NCI-H1092 (cell line): ENCODE measurements at places on chromosomes 11 and 22.

- no peak for DNase-seq
Observed at GRCh38 chr11:80937842-80938241, 1497.0 kb upstream of the TENM4 start.

DNA sequence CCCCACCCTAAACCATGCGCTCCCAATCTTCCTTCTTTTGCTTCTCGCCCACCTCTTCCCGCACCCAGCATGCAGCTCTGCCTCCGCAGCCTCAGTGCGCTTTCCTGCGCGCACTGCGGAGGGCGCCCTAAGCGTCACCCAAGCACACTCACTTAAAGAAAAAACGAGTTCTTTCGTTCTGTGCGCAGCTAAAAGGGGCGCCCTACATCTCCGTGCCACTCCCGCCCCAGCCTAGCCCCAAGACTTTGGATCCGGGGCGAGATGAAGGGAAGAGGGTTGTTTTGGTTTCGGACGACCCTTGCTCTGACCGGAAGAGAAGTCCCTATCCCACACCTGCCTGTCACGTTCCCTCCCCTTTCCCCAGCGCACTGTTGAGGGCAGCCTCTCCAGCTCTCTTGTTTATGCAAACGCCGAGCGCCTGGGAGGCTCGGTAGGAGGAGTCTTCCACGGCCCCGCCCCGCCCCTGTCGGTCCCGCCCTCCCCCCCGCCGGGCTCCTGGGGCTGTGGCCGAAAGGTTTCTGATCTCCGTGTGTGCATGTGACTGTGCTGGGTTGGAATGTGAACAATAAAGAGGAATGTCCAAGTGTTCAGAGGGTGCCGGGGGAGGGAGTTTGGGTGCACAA lies 5.3 kb downstream of the VSIG2 start:
- peak; percentile 28 for DNase-seq

DNA sequence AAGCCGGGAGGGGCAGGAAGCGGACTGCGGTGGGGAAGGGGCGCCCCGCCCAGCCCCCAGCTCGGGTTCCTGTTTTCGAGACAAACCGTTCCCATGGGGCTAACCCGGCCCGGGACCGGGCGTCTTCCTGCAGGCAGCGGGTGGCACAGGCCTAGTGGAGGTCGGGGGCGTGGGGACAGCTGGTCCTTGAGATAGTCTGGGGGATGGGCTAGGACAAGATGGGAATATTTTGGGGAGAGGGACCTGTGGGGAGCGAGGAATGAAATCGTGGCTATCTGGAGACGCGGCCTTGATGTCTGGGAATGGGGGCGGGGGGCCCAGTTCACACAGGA lies 1.2 kb upstream of the RASGRP2 start:
- DNase-seq, result no peak

- DNase-seq, result no peak
Observed at GRCh38 chr11:69446108-69446507, 35.4 kb upstream of the LINC01488 start.

GRCh38 chr11:115164774-115165173 lies 339.4 kb downstream of the CADM1 start:
- DNase-seq, result no peak

DNA sequence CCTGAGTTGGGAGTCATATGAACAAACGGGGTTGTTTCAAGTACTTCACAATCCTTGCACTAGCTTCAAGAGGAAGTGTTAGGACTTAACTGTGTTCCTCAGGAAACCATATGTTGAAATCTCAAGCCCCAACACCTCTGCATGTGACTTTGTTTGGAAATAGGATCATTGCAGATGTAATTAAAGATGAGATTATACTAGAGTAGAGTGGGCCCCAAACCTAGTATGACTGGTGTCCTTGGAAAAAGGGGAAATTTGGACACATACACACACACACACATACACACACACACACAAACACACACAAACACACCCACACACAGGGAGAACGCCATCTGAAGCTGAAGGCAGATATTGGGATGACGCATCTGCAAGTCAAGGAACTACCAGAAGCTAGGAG lies 6.4 kb upstream of the CEP295 start:
- DNase-seq, result no peak

DNA sequence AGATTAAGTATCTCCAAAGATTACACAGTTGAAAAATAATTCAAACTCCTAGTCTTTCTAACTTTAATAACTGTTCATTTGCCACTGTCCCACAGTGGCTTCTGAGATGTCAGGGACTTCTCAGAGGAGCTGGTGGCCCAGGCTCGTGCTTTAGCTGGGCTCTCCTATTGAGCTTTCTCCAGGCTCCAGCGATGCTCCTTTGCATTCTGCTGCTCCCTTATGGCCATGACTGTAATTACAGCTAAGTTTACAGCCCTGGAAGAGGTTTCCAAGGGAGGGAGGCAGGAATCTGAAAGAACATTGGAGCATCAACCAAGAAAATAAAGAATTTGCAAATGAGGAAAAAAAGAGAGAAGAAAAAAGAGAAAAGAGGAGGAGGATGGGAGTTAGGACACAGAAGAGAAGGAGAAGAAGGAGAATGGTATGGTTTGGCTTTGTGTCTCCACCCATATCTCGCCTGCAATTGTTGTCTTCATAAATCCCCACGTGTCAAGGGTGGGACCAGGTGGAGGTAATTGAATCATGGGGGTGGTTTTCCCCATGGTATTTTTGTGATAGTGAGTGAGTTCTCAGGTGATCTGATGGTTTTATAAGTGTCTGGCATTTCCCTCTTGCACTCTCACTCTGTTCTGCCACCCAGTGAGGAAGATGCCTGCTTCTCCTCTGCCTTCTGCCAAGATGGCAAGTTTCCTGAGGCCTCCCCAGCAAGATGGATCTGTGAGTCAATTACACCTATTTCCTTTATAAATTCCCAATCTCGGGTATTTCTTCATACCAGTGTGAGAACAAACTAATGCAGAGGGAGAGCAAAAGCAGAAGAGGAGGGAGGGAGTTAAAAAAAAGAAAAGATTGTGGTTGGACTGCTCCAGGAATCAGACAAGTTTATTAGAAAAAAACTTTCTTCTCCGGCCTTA lies 857.0 kb downstream of the KCNA4 start:
- DNase-seq, result peak; percentile 7

GRCh38 chr11:37449146-37449545 lies 851.1 kb upstream of the RAG2 start:
- no peak for DNase-seq

DNA sequence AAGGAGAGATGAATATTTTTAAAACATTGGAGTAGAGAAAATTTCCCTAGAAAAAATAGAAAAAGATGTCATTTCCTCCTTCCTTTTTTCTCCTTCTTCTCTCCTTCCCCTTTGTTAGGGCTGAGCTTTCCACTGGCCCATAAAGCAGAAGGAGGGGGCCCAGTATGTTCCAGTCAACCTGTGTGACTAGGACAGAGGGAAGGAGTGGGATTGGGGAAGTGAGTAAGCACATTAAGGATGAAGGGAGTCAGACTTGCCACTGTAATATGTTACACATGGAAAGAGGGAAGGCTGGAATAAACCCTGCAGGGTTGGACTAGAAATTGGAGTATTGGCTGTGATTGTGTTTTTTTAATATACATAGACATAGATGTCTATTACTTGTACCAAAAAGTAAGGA lies 20.1 kb upstream of the SPINDOC start:
- no peak for DNase-seq

- DNase-seq, result no peak
Observed at GRCh38 chr11:98099371-98099770, 921.4 kb upstream of the CNTN5 start.

GRCh38 chr11:35800970-35801953 lies 138.7 kb downstream of the TRIM44 start:
- no peak for DNase-seq

- no peak for DNase-seq
Observed at GRCh38 chr11:76321820-76322524, 59.0 kb downstream of the THAP12 start.

GRCh38 chr11:8709777-8710176 lies 27.2 kb downstream of the RPL27A start:
- DNase-seq, result no peak

GRCh38 chr11:8717544-8717875 lies 34.9 kb downstream of the RPL27A start:
- DNase-seq, result no peak

DNA sequence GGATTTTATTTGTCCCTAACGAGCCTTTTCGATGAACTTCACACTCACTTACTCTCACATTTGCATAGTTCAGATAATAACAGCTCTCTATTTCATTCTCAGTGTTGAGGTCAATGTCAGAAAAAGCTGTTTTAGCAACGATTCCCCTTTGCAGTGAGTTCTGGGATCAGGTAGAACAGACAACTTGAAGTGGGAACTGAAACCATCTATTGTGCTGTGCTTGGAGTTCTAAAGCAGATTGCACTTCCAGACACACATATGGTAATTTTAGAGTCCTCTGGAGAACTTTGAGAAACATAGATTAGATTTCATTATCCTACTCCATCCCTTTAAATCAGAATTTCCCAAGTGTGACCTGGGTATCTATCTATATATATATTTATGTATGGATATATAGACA lies 124.6 kb upstream of the BLID start:
- no peak for DNase-seq

DNA sequence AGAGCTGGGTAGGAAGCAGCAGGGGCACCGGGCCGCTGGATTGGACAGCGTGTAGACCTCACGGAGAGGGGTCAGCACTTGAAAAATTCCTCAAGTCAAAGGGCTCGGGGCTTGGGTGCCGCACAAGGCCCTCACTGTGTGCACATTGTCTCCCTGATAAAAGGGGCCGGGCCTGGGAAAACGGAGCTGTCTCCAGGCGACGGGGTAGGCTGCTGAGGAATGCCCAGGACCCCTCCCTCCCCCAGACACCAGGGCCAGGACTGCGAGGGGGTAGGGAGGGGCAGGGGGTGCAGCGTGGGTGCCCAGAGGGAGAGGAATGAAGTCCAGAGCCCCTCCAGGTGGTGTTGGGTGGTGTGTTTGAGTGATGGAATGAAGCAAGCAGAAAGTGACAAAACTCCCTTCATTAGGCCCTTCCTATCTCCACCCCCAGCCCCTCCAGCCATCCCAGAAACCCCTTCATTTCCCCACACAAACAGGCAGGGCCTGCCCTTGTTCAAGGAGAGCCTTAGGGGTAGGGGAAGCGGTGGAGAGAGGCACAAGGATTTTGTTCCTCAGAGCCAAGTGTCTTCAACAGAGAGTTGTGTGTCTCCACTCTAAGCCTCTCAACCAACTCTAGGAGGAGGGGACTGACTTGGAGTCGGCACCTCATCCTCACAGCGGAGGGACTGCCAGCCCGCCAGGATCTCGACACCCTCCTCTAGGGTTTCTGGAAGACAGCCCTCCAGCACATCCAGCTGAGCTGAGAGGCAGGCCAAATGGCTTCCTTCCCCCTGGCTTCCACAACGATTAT lies 63.9 kb downstream of the SYN3 start:
- no peak for DNase-seq

GRCh38 chr11:72443016-72443415 lies 8.7 kb upstream of the CLPB start:
- no peak for DNase-seq

DNA sequence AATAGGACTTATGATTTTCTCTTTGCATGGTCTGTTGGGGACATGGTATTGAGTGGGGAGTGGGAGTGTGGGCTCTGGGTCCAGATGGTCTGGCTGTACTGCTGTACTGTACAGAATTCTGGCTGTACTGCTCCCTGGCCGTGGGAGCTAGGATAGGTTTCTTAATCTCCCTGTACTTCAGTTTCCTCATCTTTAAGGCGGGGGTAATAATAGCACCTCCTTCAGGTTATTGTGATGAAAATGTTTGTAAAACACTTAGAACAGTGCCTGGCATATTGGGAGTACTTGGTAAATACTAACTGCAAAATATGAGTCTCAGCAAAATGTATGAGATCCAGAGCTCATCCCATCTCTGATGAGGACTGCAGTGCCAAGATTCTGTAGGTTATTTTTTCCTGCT lies 198.6 kb downstream of the KIF18A start:
- no peak for DNase-seq

DNA sequence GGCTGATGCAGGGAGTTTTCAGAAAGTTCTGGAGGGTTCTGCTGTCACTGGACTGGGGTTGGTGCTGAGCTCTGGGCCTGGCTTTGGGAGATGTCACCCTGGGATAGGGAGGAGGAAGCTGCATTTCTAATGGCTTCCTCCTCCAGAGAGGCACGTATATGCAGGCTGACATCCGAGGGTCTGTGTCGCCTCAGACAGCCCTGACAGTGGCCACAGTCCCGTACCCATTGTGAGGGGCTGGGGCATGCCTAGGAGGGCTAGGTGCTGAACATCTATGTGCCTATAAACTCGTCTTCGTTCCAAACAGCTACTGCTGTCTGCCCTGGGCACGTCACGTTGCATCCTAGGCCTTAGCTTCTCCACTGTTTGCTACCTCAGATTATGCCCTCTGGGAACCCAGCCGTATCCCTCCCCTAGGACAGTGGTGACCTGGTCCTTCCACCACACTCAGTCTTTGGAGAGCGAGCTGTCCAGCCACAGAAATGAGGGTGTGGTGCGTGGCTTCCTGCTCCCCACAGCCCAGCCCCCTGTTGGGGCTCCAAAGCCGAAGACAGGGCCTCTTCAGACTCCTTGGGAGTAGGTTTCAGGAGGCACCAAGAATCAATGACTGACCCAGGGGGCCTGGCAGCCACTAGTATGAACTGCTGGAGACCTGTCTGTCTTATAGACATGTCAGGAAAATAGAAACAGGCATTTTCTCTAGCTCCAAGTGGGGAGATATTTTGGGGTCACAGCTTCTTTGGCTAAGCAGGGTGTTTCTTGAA lies 26.4 kb downstream of the ADAMTS15 start:
- DNase-seq, result no peak

DNA sequence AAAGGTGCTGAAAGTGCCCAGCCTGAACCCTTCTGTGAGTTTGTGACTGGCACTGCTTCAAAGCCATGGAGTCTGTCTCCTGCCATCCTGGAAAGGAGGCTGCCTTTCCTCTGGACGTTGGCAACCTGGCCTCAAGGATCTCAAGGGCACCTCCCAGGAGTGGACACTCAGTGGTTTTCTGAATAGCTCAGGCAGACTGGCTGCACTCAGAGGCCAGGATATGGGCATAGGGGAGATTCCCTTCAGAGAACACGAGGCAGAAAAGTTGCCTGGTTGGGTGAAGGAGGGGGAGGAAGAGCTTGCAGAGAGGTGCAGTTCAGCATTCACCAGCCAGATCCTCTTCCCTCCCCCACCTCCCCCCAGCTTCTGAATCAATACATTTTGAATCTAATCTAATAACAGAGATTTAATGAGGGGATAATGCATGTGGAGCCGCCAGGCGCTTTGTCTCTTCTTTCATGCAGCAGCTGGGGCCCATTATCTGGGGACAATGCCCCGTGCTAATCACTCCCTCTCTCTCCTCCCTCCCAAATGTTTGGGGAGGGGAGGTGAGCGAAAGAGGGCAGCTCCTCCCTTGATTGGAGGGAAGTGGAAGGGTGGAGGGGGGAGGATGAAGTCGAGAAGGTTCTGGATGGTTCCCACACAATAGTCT lies 17.7 kb downstream of the HTR3A start:
- DNase-seq, result peak; percentile 86

DNA sequence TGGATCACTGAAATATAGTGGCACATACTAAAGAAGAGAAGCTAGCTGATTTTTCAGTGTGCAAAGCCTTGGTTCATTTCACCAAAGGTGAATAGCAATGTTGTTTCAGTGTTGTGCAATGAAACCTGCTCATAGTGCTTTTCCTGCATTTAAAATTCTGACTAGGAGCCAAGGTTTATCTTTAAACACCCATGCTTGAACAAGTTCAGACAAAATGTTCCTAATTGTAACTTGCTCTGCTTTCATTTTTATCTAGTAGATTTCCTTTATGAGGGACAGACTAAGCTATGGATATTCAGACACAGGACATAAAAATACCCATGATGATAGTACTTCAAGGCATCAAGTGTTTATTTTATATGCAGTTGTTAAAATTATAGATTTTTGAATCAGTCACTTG lies 47.7 kb downstream of the BBOX1 start:
- no peak for DNase-seq

GRCh38 chr11:93870616-93871015 lies 20.2 kb upstream of the VSTM5 start:
- DNase-seq, result no peak

- DNase-seq, result no peak
Observed at GRCh38 chr11:73612601-73613140, 14.8 kb upstream of the FAM168A start.
